ENCODE measurements at places on chromosomes 5 and 9.

- no peak for DNase-seq
These were observed 120.2 kb downstream of the ICE1 start for GRCh38 chr5:5542654-5543053.

DNA sequence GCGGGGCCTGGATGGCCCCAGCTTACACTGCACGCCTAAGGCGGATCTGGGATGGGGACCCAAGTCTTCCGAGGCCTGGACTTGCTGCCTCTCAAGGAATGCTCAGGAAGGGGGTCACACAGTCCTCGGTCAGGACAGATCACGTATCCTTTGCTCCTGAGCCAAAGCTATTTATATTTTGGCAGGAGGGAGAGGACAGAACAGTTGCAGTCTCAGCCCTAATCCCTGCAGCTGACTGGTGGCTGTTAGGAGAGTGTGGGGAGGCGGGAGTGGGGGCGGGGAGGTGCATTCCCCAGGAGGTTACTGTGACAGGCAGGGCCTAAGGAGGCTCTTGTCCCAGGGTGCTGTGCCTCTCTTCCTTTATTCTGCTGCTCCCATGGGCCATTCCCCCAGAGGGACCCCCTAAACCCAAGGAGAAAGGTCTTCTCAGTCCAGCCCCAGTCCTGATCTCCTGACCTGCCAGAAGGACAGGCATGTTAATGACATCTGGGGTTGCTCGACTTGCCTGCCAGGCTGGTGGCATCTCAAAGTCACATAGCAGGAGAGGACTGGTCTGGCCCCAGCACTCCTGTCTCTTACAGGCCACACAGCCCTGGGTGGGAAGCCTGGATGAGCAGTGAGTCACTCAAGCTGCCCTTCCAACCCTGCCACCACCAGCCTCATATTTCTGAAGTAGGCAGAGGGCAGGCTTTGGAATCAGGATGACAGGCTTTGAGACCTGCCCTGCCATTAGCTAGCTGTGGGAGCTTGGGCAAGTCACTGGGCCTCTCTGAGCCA is 51.9 kb downstream of the COL27A1 start:
- DNase-seq, result no peak

DNA sequence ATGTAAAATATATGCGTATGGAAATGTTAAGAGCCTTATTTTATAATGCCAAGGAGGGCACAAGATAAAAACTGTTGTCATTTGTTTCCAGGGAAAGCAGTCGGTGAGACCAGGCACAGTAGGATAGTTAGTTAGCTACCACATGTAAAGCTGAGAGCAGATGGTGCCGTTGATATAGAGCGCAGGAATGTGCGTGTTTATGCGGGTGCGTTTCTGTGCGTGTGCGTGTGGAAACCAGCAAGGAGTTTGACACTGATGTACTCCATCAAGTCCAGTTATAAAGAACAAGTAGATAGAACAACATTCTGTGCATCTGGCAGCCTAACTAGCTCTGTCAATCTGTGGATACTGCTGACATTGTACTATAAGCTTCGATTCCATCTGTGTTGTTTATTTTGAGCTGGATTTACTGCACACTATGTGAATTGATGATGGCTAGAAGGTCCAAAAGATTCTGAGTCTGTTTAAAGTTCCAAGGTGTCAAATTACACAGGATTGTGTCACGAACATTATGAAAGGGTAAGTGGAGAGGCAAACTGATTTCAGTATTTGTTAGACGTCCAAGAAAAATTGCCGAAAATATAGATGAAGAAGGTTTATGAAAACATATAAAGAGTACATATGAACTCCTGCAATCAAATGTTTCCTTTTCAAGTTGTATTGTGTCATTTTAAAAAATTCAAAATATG is 494.9 kb upstream of the MEF2C start:
- DNase-seq, result no peak

DNA sequence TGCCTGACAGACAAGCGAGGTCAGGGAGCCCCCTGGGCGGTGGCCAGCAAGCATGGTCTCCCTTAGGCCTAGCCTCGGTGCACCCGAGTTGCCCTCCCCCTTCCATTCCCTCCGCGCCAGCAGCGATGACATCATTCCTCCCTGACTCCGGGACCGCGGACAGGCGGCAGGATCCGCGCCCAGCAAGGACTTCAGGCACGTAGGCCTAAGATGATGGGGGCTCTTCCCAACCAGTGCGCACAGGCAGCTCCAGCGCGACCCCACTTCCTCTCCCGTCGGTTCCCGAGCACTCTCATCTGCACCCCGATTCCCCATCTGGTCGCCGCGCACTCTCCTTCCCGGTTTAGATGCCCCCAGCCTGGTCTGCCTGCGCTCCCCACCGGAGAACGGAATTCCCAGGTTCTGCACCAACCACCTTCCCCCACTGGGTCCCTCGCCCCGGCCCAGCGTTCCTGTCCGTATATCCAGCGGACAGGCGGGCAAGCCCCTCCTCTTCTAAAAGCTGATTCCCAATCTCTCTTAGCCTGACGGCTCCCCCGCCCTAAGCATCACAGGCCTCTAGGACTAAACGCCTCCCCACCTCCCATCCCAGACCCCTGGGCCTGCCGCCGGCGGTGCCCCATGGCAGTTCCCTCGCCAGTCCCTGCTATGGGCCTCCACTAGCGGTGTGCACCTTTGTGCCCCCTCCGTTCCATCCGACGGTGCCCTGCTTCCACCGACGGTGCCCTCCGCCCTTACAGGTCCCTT is 931 bp downstream of the FAM219A start:
- no peak for DNase-seq

GRCh38 chr9:109036744-109037680 is 23.7 kb upstream of the CTNNAL1 start:
- no peak for DNase-seq

- no peak for DNase-seq
These were observed 48.9 kb downstream of the IL31RA start for GRCh38 chr5:55900068-55900467.

DNA sequence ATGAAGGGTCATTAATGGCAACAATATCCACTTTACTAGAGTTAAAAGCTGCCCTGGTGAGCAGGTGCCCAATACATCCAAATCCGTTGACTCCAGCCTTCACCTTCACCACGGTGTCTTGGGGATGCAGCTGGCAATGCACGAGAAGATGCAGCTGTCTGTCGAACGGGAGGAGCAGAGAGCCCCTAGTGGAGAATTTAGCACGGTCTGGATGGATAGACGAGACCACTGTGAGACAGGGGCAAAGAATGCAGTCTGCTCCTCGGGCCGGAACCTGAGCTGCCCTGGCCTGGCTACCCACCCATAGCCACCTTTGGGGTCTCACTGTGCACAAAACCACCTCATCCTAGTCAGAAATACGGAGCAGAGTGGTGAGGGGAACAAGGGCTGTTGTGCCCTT is 35.1 kb downstream of the ADRA1B start:
- DNase-seq, result no peak

GRCh38 chr9:77533671-77534070 is 114.5 kb downstream of the GNA14 start:
- DNase-seq, result no peak

GRCh38 chr9:124859803-124860581 is 1.8 kb downstream of the RPL35 start:
- no peak for DNase-seq

- DNase-seq, result no peak
These were observed 38.3 kb downstream of the RETREG1 start for GRCh38 chr5:16578474-16578883.

DNA sequence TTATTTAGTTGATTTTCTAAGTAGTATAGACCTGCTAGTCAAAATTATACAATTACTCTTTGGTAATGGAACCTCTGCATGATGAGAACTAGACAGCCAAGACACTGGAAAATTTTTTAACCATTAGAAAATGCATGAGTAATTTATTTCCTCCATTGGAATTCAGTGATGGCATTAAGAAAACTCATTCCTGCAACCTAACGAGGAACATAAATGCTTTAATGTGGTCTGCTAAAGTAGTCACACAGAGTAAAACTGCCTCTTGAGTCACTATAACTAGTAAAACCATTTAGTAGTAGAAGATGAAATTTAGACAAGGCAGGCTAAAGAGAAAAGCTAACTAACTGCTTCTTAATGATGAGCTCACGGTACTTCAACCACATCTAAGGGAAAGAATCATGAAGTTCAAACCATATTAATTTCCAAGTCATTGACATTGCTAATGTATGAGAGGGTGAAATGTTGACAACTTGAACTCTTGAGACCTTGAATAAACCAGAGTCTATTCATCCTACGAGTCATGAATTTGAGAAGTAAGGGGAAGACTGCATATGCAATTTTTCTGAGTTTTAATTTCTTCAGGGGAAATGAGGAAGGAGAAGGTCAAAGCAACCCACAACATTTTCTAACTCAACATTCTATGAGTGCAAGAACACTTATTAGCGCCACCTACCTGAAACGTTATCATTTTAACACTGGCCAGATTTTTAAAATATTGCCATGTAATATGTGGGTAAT is 74.4 kb downstream of the GLIS3 start:
- DNase-seq, result no peak

DNA sequence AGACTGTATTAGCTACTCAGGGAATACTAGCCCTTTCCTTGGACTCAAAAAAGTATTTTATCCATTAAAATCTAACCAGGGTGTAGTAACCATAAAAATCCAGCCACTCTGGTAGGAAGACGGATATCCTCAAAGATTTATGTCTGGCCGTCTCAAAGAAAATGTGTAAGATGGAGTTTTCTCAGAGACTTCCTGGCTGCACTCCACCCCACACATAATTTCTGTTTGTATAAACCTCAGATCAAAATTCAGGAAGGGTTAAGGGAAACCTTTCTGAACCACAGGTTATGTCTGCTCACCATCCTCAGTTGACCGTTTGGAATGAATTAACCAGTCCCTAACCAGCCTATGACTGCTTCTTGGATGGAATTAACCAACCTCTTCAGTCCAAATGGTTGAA is 13.8 kb upstream of the SMIM23 start:
- DNase-seq, result no peak

- DNase-seq, result no peak
These were observed 42.5 kb downstream of the ADAMTS16 start for GRCh38 chr5:5182508-5183188.

- DNase-seq, result no peak
These were observed 82.0 kb upstream of the TTC23L start for GRCh38 chr5:34756781-34757624.

GRCh38 chr9:98108531-98109031 is 10.4 kb downstream of the TRIM14 start:
- no peak for DNase-seq

GRCh38 chr9:128242828-128243214 is 33.0 kb downstream of the GOLGA2 start:
- no peak for DNase-seq

GRCh38 chr5:79170661-79171060 is 59.1 kb downstream of the BHMT start:
- no peak for DNase-seq

GRCh38 chr5:169521366-169521983 is 62.1 kb upstream of the SPDL1 start:
- no peak for DNase-seq

- no peak for DNase-seq
These were observed 578 bp upstream of the TNFAIP8 start for GRCh38 chr5:119355244-119355638.

GRCh38 chr5:61332851-61333320 is 828 bp downstream of the ZSWIM6 start:
- no peak for DNase-seq

DNA sequence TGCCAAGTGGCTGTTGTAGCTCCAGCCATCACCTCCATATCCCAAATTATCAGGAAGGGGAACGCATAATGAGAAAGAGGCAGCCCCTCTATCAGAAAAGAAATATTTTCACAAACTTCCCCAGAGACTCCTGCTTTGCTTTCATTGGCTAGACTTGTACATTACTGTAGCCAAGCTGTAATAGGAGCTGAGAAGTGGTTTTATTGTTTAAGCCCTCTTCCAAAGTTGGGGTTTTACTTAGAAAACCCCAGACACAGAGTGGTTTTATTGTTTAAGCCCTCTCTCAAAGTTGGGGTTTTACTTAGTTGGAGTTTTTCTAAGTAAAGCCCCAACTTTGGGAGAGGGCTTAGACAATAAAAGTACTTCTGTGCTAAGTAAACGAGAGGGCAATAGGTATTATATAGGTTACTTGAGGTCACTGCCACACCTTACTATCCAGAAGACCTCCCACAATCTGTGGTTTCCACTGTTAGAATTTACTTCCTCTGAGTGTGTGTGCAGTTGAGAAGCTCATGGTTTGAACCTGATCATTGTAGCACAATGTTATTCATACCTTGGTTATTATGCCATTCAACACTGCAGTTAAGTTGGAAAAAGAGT is 215.7 kb upstream of the OTULINL start:
- DNase-seq, result no peak

DNA sequence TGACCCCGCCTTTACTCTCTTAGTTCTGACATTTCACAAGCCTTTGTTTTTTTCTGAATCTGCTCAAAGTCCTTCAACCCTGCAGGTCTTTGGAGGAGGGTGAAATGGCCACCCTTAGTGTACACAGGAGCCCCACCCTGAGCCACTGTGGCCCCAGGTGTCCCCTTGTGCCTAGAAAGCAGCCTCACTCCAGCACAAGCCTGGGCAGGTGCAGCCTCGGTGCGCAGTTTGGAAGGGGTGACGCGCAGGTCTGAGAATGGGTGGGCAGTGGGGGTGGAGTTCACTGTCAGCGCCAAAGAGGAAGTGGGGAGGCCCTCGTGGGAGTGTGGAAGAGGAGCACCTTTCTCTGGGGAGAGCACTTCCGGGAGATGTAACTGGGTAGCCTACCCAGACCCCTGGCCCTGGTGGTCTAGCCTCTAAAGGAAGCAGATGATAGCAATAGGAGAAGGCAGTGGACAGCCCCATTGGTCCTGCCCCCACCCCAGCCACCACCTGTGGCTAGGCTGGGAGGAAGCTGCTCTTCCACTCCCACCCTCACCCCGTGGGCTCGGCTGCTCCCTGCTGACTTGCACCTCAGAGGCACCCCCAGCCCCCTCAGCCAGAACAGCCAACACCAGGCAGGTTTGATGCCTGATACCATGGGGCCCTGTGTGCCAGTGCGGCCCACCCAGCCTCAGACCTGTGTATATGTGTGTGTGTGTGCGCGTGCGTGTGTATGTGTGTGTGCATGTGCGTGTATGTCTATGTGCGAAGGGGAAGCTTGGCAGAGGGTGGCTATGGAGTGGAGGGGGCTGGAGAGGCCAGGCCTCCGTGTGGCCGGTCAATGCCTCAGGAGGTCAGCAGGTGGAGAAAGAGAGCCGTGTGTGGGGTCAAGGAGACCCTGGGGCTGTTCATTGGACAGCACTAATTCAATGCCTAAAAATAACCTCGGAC is 16.8 kb upstream of the DAB2IP start:
- DNase-seq, result no peak

Measured in NCI-H1436 treated with DMSO at 0.1 percent for 48 hours (cell line).